ENCODE measurements at places on chromosomes 5 and 9. TPM values are rescaled to one million over a fixed set of nuclear protein-coding genes. Genes with fewer than 3 reads are reported as not detected.
A peak's percentile ranks its signal among the peaks of the same experiment; 100 is the strongest.

- no peaks in the 10 kb centered on the region for H3K36me3 ChIP-seq
- no peaks in the 10 kb centered on the region for H3K27me3 ChIP-seq
- no peak overlapping the region for H3K4me3 ChIP-seq
- DNase-seq: no peak
These were observed 128.1 kb downstream of the GIN1 start for GRCh38 chr5:102991802-102992201.

- H3K36me3 ChIP-seq: no peaks in the 10 kb centered on the region
- H3K27ac ChIP-seq: no peak overlapping the region
These were observed 94.9 kb upstream of the PLPPR1 start for GRCh38 chr9:100933656-100934055.

DNA sequence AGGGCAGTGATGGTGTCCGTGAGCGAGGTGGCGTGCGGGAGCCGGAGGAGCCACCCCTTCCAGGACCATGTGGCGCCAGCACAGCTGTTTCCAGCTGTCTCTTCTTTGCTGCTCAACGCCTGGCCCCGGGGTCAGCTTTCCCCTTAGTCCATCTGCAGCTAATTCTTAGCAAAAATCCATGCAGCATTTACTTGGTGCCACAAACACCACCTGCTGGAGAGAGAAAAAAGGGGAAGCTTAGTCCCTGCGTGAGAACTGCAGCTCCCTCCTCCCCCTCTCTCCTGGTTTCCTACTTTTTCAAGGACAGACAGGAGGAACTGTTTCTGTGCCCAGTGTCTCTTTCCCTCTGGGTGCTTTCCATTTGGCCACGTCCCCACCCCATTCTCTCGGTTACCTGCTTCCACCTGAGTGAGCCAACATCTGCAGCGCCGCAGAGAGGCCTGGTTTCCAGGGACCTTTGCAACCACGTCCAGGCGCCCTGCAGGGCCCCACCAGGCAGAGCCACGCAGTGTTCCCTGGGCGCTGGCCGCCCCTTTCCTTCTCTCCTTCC lies 3.4 kb downstream of the SLC6A19 start:
- no peak overlapping the region for H3K27ac ChIP-seq
- no peaks in the 10 kb centered on the region for H3K36me3 ChIP-seq
- peaks cover 22% of the 10 kb centered on the region for H3K27me3 ChIP-seq
- H3K4me3 ChIP-seq: no peak overlapping the region

DNA sequence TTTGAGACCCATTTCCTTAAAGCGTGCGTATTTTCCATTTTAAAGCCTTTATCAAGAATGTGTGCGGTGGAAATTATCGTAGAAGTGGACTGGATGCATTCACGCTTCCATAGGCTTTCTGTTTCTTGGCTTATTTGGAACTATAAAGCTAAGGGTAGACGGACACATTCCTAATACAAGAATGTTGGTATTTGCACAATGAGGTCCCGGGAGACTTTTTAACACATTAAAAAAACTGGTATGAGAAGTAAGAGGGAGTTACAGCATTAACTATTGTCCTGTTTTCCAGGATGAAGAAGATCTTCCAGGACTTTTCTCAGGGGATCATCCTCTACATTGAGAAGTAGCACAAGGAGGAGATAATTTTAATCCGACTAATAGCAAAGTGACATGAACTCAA lies 653.0 kb downstream of the MTRR start:
- H3K4me3 ChIP-seq: no peak overlapping the region
- no peaks in the 10 kb centered on the region for H3K4me1 ChIP-seq

DNA sequence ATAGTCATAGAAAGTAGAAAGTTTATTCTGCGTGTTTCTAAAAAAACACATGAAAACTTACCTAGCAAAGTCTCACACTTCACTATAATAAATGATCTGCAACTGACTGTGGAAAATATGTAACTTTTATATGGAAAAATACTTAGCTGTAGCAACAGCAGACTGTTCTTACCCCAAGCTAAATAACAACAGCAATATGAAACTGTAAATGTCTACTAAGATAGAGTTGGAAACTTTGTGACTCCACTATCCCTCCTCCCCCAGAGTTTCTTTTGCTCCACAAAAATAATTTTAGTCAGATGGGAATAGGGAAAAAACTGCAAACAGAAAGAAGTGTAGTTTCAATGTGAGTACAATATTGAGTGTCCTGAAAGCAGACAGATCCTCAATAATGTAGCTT lies 21.0 kb downstream of the MLLT3 start:
- no peaks in the 10 kb centered on the region for H3K27me3 ChIP-seq
- H3K4me1 ChIP-seq: peaks cover 2% of the 10 kb centered on the region
- H3K36me3 ChIP-seq: no peaks in the 10 kb centered on the region
- DNase-seq: no peak

DNA sequence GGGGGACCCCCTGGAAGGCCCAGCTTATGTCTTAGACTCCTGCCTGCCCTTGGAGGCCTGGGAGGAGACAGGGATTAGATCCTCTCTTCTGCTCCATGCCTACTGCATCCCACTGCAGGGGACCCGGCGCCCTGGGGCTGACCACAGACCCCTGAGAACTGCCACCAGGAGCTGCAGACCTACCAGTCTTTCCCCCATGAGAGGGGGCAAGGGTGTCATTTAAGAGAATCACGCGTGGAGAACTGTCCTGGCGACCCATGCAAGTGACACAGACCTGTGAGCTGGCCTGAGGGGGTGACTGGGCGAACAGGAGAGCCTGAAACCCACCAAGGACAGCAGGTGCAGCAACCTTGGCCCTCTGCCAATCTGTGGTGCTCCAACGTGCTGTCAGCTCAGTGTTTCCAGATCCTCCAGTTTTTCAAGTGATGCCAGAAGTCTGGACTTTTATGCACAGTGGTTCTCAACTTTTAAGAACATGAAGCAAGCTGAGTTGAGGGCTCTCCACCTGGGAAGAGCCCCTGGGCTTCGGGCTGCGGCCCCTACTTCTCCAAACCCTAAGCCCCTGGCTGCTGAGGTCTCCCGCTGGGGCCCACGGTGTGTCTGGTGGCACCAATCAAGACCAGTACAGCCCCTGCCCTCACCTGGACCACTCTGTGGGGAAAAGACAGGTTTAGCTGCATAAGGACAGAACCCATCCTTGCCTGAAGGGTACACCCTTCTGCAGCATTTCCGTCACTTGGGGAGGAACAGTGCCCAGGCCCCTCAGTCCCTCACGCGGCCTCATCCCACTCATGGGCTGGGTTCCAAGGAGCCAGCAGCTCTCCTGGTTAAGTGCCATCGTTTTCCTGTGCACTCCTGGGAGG lies 18.2 kb downstream of the GFPT2 start:
- H3K27ac ChIP-seq: no peak overlapping the region
- H3K27me3 ChIP-seq: peaks cover 15% of the 10 kb centered on the region
- H3K4me3 ChIP-seq: no peak overlapping the region
- peaks cover 23% of the 10 kb centered on the region for H3K4me1 ChIP-seq

- no peak for DNase-seq
- H3K36me3 ChIP-seq: no peaks in the 10 kb centered on the region
- H3K4me1 ChIP-seq: no peaks in the 10 kb centered on the region
- no peaks in the 10 kb centered on the region for H3K27me3 ChIP-seq
- H3K27ac ChIP-seq: no peak overlapping the region
These were observed 11.6 kb upstream of the CEL start for GRCh38 chr9:133050142-133050541.

GRCh38 chr5:171596391-171596878 lies 177.0 kb downstream of the FGF18 start:
- peak; percentile 85 for DNase-seq
- no peaks in the 10 kb centered on the region for H3K36me3 ChIP-seq
- H3K4me1 ChIP-seq: peaks cover 8% of the 10 kb centered on the region
- no peak overlapping the region for H3K4me3 ChIP-seq
- peak overlapping the region; percentile 41 for H3K27ac ChIP-seq

GRCh38 chr5:138029501-138029900 lies 3.4 kb downstream of the FAM13B start:
- H3K4me3 ChIP-seq: no peak overlapping the region
- H3K4me1 ChIP-seq: no peaks in the 10 kb centered on the region
- no peaks in the 10 kb centered on the region for H3K27me3 ChIP-seq

- no peak for DNase-seq
- no peaks in the 10 kb centered on the region for H3K4me1 ChIP-seq
- no peaks in the 10 kb centered on the region for H3K27me3 ChIP-seq
- no peak overlapping the region for H3K27ac ChIP-seq
These were observed 37.3 kb upstream of the TMEM252 start for GRCh38 chr9:68577774-68578591.

DNA sequence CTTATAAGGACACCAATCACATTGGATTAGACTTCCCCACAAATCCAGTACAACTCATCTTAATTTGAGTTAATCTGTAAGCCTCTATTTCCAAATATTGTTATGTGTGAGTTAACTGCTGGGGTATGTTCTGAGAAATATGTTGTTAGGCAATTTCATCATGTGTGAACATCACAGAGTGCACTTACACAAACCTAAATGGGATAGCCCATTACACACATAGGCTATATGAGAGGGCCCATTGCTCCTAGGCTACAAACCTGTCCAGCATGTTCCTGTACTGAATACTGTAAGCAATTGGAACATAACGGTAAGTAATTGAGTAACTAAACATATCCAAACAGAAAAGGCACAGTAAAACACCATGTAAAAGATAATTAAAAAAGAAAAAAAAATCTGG lies 19.1 kb upstream of the ARSI start:
- H3K27me3 ChIP-seq: peaks cover 6% of the 10 kb centered on the region
- no peaks in the 10 kb centered on the region for H3K36me3 ChIP-seq
- H3K4me1 ChIP-seq: no peaks in the 10 kb centered on the region
- no peak for DNase-seq
- no peak overlapping the region for H3K27ac ChIP-seq

DNA sequence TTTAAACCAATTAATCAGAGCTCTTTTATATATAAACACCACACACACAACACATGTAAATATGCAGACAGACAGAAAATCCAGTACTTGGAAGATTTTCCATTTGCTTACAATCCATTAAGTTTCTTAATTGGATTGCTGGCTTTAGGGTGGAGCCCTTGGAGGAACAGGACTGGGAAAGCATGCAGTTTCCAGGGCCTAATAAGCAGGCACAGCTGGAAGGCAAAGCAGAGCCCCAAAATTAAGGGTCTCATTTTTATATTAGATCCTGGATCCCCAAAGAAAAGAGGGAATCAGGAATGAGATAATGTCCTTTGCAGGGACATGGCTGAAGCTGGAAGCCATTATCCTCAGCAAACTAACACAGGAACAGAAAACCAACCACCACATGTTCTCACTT lies 13.1 kb upstream of the SMC2 start:
- no peak overlapping the region for H3K4me3 ChIP-seq
- no peaks in the 10 kb centered on the region for H3K36me3 ChIP-seq
- no peak for DNase-seq
- no peaks in the 10 kb centered on the region for H3K4me1 ChIP-seq
- H3K27ac ChIP-seq: no peak overlapping the region

DNA sequence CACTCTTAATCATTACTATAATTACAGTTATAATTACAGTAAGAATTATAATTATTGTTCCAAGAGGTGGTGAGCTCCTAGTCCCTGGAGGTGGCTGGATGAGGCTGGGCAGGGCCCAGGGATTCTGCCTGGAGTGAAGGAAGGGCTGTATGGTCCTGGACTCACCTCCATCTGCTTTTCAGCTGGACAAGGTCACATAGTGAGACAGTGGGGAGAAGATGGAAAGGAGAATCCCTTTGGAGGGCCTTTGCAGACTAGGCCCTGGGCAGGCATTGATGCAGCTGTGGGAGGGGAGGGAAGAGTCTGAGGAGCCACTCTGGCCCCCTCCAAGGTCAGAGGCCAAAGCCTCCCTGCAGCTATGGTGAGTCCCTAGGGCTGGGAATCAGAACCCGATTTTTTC lies 125.4 kb downstream of the RGS3 start:
- peaks cover 73% of the 10 kb centered on the region for H3K4me1 ChIP-seq
- H3K27ac ChIP-seq: peak overlapping the region; percentile 98

- no peaks in the 10 kb centered on the region for H3K4me1 ChIP-seq
- H3K36me3 ChIP-seq: peaks cover 98% of the 10 kb centered on the region
- H3K4me3 ChIP-seq: no peak overlapping the region
- no peak overlapping the region for H3K27ac ChIP-seq
- DNase-seq: no peak
- no peaks in the 10 kb centered on the region for H3K27me3 ChIP-seq
These were observed 50.3 kb downstream of the RAD50 start for GRCh38 chr5:132607095-132607494.

GRCh38 chr5:113606298-113607134 lies 93.0 kb downstream of the YTHDC2 start:
- DNase-seq: peak; percentile 53
- H3K4me3 ChIP-seq: peak overlapping the region; percentile 7
- H3K27me3 ChIP-seq: peaks cover 6% of the 10 kb centered on the region
- H3K4me1 ChIP-seq: peaks cover 5% of the 10 kb centered on the region
- no peaks in the 10 kb centered on the region for H3K36me3 ChIP-seq
- H3K27ac ChIP-seq: no peak overlapping the region

GRCh38 chr9:127785023-127785932 lies 556 bp upstream of the CDK9 start:
- peaks cover 28% of the 10 kb centered on the region for H3K36me3 ChIP-seq
- H3K4me3 ChIP-seq: peak overlapping the region; percentile 95
- H3K27me3 ChIP-seq: no peaks in the 10 kb centered on the region
- DNase-seq: peak; percentile 89
- peak overlapping the region; percentile 98 for H3K27ac ChIP-seq
- peaks cover 61% of the 10 kb centered on the region for H3K4me1 ChIP-seq

DNA sequence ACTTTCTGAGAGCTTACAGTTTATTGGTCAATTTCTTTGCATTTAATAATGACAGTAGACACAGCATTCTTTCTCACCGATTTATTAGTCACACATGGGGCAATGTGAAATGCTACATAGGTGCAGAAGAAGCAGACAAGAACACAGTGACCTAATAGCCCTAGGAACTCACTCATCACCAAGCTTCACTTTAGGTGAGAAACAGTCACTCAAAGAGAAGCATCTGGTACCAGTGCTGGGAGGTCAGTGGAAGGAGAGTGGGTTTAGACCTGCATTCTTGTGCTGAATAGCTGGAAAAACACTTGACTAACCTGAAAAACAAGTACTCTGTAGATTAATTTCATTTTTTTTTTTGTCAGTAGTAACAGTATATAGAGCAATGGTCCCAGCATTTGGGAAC lies 179.6 kb downstream of the GRIA1 start:
- H3K27ac ChIP-seq: no peak overlapping the region
- no peaks in the 10 kb centered on the region for H3K27me3 ChIP-seq
- no peak overlapping the region for H3K4me3 ChIP-seq
- H3K4me1 ChIP-seq: peaks cover 5% of the 10 kb centered on the region
- H3K36me3 ChIP-seq: no peaks in the 10 kb centered on the region

- H3K4me1 ChIP-seq: no peaks in the 10 kb centered on the region
- no peak overlapping the region for H3K4me3 ChIP-seq
- no peaks in the 10 kb centered on the region for H3K27me3 ChIP-seq
- DNase-seq: no peak
These were observed 494.9 kb upstream of the MEF2C start for GRCh38 chr5:89377767-89378455.

The SEMA5A gene
- total RNA-seq: 47.9 TPM

The SLC35D2 gene
- 20.8 TPM for total RNA-seq

The NUTM2G gene
- not detected for total RNA-seq

The FAM221B gene
- not detected for total RNA-seq

The TRPM6 gene
- 0.20 TPM for total RNA-seq

The TJP2 gene
- total RNA-seq: 82.6 TPM

The FBXO10 gene
- total RNA-seq: 4.8 TPM
